T follicular helper cell (primary cell): ENCODE measurements at places on chromosomes 5 and 9.

GRCh38 chr9:96503918-96504317, 53.9 kb downstream of the HABP4 start:
- no peak for DNase-seq

GRCh38 chr9:112717661-112718331, at the start of gene INIP:
Gene INIP (minus strand): TSS chr9:112718117. CDS start chr9:112716485, 1,632 bp downstream.
- DNase-seq, result peak; percentile 96

DNA sequence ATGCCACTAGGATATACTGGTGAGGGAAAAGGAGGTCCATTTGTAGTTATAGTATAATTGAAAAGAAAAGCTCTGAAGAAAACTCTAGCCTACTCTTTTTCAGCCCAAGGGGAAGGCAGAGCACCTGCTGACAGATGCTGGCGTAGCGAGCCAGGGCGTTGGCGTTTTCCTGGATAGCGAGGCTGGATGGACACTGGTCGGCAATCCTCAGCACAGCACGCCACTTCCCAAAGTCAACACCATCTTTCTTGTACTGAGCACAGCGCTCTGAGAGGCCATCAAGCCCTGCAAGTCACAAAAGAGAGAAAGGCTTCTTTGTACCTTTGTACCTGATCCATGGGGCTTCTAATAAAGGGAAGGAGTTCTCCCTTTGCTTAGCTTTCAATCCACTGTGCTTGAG, 8.2 kb downstream of the ALDOB start:
- DNase-seq, result no peak

- DNase-seq, result no peak
Measured at GRCh38 chr5:117302949-117303348, 728.3 kb upstream of the SEMA6A start.

DNA sequence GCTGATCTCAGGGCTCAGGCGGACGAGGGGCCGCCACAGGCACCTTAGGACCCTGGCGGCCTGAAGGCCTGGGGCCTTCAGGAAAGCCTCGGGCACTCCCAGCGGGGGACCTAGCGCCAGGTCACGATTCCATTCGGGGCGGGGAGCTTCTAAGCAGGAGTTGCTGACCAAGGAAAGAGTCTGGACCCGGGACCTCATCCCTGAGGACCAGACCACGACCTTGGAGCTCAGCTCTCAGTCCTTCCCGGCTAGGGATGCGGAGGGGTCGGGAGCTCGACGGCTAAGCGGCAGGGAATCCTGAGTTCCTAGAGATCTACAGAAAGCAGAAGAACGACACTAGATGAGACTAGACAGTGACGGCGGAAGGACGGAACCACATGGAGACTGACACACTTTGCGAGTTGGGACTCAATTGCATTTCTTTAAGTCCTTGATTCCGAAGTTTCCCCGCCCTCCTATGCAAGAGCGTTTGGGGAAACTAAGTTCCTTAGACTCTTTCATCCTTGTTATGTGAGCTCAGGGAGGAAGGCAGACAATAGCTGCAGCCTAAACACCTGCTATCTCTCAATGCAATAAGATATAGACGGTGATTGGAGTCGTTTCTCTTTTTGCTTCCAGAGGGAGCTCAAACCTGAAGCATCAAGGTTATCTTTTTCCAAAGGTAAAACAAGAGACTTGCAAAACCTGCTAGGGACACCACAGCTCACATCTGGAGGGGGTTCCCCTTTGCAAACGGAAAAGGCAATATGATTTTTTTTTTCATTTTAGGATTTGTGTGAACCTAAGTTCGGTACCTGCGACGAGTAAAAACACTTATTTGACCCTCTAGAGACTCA, 9.7 kb downstream of the NR2F1-AS1 start:
- DNase-seq, result no peak

- no peak for DNase-seq
Measured at GRCh38 chr5:123752552-123753179, 240.7 kb downstream of the CSNK1G3 start.

DNA sequence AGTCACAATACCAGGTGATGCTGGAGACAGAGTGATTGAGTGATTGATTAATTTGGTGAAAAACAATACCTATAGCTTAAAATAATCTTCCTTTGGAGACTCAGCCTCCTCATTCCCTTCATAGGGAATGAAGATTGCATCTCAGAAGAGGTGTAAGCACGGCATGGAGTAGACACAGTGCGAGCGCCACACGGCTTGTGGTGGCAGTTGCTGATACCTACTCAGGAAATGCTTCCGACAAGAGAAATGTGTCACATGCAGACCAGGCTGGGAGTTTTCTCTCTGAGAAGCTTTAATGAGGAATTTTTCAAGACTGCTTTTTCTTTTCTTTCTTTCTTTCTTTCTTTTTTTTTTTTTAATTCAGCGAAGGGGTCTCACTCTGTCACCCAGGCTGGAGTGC, 211.8 kb upstream of the OTULINL start:
- DNase-seq, result no peak

DNA sequence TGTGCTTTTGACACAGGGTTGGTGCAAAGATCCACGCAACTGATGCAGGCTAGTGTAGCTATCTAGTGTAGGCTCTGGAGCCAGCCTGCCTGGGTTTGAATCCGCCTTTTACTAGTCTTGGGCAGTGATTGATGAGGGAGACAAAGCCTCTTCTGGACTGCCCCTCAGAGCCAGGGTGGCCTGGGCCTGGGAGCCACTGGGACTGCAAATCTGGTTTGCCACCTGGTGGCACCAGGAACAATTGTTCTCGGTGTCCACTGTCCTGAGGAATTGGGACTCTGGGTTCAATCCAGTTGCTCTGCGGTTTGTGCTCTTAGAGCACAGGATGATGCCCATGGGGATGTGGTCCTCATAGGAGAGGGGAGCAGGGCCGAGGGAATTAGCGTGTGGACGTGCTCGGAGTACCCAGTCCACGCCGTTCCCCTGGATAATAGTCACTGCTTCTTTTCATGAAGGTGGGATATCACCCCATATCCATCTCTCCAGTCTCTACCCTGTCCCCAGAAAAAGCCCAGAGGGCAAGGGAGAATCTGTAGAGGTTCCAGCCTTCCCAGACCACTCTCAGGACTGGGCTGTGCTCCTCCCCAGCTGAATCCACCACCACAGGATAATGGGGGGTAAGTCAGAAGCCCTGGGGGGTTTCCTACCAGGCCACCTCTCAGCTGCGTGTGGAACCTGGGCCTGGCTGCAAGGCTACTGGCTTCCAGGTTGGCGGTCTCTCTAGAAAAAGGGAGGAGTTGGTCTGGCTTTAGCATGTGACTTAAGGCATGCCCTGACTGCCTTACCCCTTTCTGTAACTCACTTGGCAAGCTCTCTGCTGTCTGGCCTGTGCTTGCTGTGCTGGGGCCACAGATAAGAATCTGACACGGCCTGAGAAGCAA, 1.9 kb downstream of the B4GALT7 start:
- no peak for DNase-seq

DNA sequence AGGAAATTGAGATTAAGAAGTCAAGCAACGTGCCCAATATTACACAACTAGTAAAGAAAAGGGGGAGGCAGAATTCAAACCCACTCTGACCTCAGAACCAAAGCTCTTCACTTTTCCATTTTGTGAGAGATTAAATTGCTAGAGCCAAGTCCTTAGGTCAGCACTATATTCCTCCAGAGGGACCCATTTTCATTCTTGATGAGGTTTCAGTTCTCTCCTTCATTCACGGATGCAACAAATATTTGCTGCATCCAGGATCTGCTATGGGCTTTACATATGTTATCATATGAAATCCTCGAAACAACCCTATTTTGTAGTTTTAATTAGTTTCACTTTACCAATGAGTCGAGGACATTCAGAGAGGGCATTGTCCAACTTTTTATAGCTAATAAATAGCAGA, 239.2 kb downstream of the EFNA5 start:
- no peak for DNase-seq

- no peak for DNase-seq
Measured at GRCh38 chr5:54360089-54360488, 49.7 kb upstream of the ARL15 start.

DNA sequence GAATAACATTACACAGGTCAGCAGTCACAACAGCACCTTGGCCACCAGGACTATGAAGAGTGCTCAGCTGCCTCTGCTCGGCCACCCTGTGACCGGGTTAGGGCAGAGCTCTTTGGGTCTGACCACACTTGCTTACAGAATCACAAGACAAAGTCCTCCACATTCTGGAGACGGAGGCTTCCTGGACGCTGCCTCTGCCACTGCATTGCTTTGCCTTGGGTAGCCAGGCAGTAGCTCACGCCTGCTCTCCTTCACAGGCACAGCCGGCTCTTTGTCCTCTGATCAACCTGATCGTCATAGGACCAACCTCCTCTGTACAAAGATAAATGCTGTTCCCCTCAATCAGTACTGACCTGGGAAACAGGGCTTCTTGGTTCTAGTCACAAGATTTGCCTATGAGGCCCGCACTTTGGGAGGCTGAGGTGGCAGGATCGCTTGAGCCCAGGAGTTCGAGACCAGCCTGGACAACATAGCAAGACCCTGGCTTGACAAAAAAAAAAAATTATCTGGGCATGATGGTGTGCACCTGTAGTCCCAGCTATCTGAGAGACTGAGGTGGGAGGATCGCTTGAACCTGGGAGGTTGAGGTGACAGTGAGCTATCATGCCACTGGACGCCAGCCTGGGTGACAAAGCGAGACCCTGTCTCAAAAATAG, 128.4 kb upstream of the IER5L start:
- no peak for DNase-seq

- no peak for DNase-seq
Measured at GRCh38 chr9:35350827-35351549, 138.9 kb upstream of the RUSC2 start.

- DNase-seq, result no peak
Measured at GRCh38 chr5:121373371-121373770, 478.3 kb upstream of the FTMT start.
